ENCODE measurements at places on chromosomes 1 and 21. TPM values are rescaled to one million over a fixed set of nuclear protein-coding genes. Genes with fewer than 3 reads are reported as not detected.

GRCh38 chr1:3183411-3183810 is 114.4 kb downstream of the PRDM16 start:
- DNase-seq = no peak

GRCh38 chr1:244354810-244355278 is 96.9 kb downstream of the ADSS2 start:
- no peak for DNase-seq

DNA sequence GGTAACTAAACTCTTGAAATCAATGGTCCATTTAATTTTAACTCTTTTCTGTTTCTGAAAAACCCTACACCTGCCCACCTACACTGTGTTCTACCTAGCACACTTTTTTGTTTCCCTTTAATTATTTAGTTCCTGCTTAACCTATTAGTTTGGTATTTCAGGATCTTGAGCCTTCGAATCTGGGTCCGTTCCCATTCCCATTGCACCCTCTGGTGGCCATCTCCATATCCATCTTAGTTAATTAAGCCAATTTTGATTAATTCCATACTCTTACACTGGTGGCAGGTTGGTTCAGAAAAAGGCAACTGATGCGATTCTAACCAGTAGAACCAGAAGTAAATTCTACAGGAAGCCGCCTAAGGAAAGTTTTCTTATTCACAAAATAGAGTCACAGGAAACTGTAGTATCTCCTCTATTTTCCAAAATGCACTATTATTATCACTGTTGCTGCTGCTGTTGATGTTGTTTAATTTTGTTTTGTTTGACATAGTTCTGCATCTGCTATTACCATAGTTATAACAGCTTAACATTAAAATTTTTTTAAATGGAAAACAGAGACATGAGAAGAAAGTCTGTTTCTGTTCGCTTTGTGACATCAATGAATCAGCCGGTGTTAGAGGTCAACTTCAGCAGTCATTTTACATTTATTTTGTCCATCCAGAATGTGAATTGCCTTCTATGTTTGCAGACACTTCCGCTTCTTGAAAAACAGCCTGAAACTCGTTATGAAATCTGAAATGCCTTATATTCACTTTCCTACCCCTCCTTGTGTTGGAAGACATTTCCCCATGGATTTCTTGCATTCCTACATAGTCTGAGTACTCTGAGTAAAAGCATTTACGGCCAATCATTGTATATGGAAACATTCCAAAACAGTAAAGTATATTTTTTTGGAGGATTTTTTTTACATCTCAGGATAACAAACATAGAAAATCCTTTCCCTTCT is 115.5 kb upstream of the NCAM2 start:
- DNase-seq = no peak

- DNase-seq = no peak
Measured at GRCh38 chr1:21570528-21570875, 61.3 kb downstream of the ALPL start.

GRCh38 chr1:206013026-206013795 is 10.0 kb upstream of the RAB7B start:
- DNase-seq = no peak

DNA sequence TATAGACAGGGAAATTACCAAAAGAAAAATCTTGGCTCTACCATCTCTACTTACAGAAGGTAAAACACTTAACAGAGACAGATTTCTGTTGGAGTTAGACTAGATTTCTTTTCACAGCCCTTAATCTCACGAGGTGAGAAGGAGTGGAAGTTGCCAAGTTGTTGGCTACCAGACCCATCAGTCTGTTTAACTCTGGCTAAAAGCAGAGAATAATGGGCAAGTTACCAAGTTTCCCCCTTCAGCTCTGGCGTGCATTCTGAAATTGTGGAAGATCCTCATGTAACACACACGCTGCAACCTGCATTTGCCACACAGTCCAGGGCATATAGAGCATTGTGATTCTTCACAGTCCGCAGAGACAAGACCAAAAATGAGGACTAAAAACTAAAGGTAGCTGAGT is 49.3 kb downstream of the STX6 start:
- no peak for DNase-seq

DNA sequence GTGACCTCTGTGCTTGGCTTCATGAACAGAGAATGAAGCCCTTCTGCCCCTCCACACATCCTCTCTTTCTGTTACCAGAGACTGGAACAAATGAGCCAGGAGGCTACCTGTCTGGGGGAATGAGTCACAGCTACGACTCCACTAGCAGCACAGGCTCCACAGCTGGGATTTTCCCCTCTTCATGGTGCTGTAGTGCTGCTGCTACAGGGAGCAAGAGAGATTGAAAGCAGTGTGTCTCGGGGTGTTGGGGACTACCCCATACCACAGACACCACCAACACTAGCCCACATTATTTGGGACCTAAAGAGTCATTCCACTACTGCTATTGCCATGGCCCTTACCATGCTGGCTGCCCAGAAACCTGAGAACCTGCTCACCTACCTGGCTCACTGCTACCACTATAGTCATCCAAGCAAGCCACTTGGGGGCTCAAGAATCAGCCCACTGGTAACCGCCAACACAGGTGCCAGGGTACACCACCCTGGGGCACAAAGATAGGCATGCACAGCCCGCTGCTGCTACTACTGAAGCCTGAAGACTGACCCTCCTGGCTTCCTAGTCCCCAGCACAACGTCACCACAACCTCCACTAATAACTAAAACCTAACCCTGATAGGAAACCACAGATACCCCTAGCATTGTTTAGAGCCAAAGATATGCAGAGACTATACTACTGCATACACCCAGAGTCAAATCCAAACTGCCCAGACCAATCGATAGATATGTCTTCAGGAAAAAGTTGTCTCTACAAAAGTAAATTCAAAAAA is 17.7 kb downstream of the CD1E start:
- no peak for DNase-seq

DNA sequence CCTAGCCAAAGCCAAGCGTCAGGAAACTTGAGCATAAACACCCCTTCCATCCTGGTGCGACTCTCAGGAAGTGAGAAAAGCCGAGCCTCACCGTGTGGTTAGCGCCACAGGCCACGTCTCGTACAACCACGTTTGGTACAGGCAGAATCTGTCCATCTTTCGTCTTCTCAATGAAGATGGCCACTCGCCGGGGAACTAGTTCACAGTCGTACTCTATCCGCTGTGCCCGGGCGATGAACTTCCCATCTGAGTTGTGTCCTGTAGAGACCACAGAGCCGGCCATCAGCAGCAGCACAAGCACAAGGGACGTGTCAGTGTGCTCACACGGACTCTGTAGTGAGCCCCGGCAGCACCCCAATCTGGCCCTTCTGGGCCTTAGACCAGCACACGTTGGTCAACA is 23.1 kb downstream of the RCC2 start:
- no peak for DNase-seq

DNA sequence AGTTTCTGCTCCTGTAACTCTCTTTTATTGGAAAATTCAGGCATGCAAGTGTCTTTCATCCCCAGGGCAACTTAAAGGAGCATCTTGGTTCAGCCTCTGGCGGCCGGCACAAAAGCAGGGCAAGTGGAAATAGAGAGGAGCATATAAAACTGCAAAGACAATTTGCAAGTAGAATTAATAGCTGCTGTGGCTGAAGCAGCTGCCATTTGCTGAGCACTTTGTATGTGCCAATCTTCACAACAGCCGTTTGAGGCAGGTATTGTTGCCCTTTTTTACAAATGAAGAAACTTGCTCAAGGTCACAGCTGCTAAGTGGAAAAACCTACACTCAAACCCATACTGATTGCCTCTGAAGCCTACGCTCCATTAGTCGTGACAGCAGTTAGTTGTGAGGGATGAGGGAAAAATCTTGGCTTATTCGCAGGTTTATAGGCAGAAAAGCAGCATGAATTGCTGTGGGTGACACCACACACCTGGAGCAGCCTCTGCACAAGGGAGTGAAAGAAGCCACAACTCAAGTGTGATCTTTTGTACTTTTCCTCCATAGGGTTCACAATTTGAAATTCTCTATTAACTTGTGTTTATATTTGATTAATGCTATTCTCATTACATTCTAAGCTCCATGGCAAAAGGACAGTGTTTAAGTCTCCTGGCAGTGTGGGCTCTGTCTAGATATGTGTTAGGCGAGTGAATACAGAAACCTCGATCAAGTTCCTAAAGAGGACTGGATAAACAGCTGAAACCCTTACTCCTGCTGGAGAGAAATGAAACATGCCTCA is 99.0 kb upstream of the BEND5 start:
- DNase-seq = no peak

Gene NBPF10
- total RNA-seq = 6.1 TPM

Gene CD1E
- total RNA-seq = not detected

Gene SPRR2F
- total RNA-seq = not detected

Gene LCE2A
- not detected for total RNA-seq

Gene IL12RB2
- 5.3 TPM for total RNA-seq

Gene ARHGEF16
- total RNA-seq = 0.62 TPM

Gene C1orf159
- 9.3 TPM for total RNA-seq

Gene TFF2
- not detected for total RNA-seq
